GM06990 (cell line): ENCODE measurements at places on chromosomes 7 and 10.

DNA sequence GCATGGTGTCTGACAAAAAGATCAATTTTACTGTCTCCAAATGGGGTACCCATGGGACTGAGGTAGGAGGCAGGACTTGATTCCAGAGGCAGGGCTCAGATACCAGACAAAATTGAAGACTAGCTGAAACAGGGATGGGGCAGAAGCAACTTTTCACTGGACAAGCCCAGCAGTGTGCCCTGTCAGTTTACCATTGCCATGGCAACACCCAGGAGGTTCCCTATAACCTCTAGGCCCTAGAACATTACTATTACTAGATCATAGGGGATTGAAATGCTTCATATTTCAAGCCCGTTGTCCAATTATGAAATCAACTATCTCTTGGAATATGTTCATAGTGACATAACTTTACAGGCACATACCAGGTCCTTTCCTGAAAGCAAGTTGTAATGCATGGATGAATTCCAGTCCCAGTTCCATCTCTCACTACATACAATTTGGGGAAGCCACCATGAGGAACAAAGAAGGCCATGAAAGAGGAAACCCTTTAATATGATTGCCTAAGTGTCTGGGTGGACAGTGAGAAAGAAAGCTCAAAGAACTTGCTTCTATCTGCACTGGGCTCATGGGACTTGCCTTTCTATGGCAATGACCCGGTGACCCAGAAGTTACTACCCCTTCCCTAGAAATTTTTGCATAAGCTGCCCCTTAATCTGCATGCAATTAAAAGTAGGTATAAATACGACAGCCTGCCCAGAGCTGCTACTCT, 557.9 kb downstream of the KCNMA1 start:
- no peak for DNase-seq

DNA sequence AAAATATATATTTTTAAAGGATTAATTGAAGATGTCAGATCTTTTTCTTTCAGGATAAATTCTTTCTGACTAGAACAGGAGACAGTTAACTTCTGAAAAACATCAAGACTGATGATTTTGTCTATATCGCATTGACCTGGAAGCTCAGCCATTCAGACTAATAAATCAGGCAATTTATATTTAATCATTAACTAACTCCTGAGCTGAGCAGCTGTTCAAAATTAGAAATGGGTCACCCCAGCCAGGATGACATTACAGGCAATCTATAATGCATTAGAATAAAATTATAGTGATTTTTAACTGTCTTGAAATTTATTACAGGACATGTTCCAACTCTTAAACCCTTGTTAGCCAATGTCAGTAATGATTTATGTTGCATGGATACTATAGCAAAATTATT, 139.9 kb downstream of the CDCA7L start:
- no peak for DNase-seq

GRCh38 chr10:3769556-3769955, 15.5 kb downstream of the KLF6 start:
- DNase-seq: no peak

- no peak for DNase-seq
These were observed 26.1 kb upstream of the GRID1 start for GRCh38 chr10:86392723-86393094.

- DNase-seq: no peak
These were observed 587.0 kb downstream of the SDK1 start for GRCh38 chr7:3888096-3888495.
